Effector CD8-positive, alpha-beta T cell (primary cell): ENCODE measurements at places on chromosomes 7 and 10.

DNA sequence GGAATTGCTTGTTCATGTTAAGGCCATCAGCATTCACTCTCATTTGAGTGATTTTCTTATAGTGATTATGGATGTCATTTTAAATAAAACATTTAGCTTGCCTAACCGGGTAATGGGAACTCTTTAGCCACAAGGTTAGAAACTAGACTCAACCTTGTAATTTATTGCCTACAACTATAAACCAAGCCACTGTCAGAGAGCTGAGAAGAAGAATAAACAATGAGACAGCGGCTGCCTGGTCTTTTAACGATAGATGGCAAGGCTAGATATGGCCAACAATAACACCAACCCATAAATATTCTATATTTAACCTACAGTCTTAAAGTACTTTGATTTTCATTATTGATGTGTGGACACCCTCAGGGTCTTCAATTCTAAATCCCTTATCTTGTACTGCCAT, 27.8 kb upstream of the INHBA start:
- no peak for DNase-seq

GRCh38 chr7:125130173-125130572, 200.5 kb upstream of the POT1 start:
- no peak for DNase-seq

DNA sequence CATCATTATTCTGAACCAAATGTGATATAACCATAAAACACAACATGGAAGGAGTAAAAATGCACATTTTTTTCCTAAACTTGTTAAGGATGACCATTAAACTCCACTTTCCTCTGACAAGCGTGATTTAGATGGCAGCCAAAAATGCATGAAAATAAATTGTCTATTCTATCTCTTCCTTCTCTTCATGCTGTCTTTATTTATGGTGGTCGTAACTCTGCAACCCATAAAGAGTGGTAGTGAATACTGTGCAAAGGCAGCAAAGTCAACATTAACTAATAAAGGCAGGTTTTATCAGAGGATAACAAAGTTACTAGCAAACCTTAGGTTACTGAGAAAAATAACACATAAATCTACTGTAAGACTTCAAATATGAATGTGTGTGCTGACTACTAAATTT, 106.6 kb downstream of the TPK1 start:
- DNase-seq, result no peak

- DNase-seq, result no peak
Observed at GRCh38 chr10:14190702-14191101, 140.0 kb downstream of the FRMD4A start.

DNA sequence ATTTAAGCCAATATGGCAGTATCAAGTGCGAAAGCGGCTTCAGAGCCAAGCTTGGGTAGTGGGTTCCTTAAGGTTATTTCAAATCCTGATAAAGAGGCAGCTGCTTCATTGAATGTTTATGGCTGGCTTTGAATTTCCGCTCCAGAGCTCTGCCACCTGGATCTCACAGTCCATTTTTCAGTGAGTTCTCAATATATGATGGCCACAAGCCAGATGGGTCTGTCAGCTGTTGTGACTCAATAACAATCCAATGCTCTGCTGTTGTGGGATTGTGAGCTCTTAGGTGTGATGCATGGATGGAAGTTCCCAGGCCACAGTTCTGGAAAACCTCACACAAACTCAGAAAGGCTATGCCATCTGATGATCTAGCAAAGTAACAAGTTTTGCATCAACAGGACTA, 743.8 kb upstream of the LRRN3 start:
- no peak for DNase-seq

GRCh38 chr7:50696810-50697582, 85.7 kb downstream of the GRB10 start:
- DNase-seq, result no peak

GRCh38 chr7:44050121-44050914, 5.8 kb downstream of the DBNL start:
- no peak for DNase-seq

- no peak for DNase-seq
Observed at GRCh38 chr7:137882806-137883205, 36.0 kb upstream of the DGKI start.

DNA sequence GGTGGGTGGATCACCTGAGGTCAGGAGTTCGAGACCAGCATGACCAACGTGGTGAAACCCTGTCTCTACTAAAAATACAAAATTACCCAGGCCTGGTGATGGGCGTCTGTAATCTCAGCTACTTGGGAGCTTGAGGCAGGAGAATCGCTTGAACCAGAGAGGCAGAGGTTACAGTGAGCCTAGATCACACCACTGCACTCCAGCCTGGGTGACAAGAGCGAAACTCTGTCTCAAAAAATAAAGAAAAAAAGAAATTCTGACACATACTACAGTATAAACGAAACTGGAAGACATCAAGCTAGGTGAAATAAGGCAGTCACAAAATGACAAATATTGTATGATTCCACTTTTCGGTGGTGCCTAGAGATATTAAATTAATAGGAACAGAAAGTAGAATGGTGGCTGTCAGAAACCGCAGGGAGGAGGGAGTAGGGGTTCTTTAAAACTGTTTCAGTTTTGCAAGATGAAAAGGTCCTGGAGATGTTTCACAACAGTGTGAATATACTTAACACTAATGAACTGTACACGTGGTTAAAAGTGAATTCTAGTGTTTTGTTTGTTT, 23.2 kb downstream of the PILRA start:
- DNase-seq, result no peak

DNA sequence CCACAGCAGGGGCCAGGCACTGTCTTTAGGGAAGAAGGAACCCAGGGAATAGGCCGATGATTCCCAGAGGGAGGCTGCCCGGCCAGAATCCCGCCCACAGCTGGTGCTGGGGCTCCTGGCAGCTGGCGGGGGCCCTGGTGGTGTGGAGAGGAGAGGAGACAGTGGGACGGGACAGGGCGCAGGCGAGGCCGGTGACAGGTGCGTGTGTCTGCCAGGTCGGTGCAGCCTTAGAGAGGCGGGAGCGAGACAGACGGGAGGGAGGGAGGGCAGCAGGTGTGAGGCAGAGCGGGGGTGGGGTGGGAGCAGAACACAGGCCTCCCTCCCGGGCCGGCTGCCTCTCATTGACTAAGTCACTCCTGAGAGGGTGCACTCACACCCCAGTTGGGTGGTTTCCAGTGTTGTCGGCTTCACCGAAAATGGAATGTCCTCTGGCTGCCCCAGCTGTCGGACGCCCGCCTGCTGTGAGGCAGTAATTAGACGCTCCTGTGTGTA, 55.2 kb downstream of the ELFN1 start:
- DNase-seq, result no peak

GRCh38 chr7:50768485-50769474, 13.9 kb downstream of the GRB10 start:
- DNase-seq, result no peak

DNA sequence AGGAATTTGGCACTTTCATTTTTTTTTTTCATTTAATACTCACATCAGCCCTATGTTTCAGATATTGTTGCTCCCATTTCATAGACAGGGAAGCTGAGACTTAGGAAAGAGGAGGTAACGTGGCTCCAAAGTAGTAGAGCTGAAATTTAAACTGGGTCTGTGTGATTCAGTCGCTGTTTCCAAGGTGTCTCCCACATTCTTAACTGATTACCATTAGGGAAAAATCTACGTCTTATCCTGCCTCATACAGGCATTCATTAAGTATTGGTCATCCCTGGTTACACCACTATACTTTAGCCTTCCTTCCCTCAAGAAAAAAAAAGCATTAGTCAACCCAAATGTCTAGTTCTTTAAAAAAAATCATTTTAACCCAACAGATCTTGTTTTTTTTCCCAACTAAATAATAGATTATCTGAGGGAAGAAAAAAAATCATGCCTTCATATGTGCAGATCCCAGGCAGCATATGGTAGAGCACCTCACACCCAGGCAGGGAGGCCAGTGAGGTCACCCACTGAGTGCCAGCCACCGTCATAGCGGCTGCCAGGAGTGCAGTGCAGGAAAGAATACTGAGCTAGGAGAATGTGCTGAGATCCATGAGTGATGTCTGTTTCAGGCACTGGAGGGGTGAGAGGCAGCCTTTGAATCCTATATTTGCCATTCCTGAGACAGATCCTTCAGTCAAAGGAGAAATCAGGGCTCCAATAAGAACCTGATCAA, 59.0 kb upstream of the SORCS3 start:
- DNase-seq, result no peak

- DNase-seq, result no peak
Observed at GRCh38 chr10:10293481-10293951, 724.2 kb upstream of the CELF2 start.

DNA sequence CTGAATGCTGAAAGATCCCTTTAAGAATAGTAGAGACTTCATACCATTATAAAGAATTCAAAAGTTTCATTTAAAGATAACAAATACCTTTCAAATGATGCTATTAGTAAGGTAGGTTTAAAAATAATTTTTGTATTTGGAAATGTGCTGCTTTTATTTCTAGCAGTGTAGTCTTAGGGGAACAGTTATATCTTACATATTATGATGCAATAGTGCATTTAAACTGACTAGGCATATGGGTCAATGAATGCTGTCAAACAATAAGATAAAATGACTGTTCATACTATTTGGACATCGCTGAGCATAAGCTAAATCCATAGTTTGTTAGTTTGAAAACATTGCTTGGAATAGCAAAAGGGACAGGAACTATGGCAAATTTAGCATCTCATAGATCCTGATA, 354.8 kb upstream of the SEMA3A start:
- DNase-seq, result no peak
